ENCODE measurements at places on chromosomes 13 and 19. TPM values are rescaled to one million over a fixed set of nuclear protein-coding genes. Genes with fewer than 3 reads are reported as not detected.

CEACAM1 gene
- total RNA-seq = 2.8 TPM

IL4I1 gene
- total RNA-seq = 0.32 TPM

ATP12A gene
- total RNA-seq = not detected

ZFP28 gene
- total RNA-seq = 8.5 TPM

GALP gene
- not detected for total RNA-seq

ZNF729 gene
- total RNA-seq = not detected

HTR2A gene
- total RNA-seq = not detected

PRR19 gene
- 0.16 TPM for total RNA-seq

NDFIP2 gene
- total RNA-seq = 37.1 TPM

LILRB3 gene
- total RNA-seq = 18.3 TPM

GFY gene
- total RNA-seq = not detected

HSH2D gene
- 1.1 TPM for total RNA-seq

PABPC3 gene
- 0.10 TPM for total RNA-seq

KCNRG gene
- 0.19 TPM for total RNA-seq

KANK3 gene
- total RNA-seq = 11.5 TPM
